HT-29 (cell line): ENCODE measurements at places on chromosomes 11 and 22.

DNA sequence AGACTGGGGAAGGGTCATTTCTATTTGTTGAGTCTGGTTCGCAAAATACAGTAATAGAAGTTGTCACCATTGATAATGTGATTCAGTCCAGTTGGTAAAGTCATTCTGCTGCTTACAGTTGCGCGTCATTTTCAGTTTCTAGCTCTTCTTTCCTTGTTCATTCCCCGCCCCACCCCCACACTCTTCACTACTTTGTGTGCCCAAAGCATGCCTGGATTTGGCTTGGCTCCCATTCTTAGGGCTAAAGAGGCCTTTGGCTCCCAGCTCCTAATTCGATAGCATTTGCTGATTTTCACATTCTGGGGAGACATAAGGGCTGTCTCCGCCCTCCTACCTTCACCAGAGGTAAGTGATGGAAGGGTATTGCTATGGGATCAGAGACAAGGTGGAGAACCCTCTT is 43.0 kb downstream of the CECR2 start:
- DNase-seq: no peak

- no peak for DNase-seq
Measured at GRCh38 chr11:124276081-124276480, 19.9 kb downstream of the OR8G5 start.

- no peak for DNase-seq
Measured at GRCh38 chr11:122559734-122560382, 95.7 kb upstream of the UBASH3B start.

GRCh38 chr11:99988471-99988837 is 698.6 kb upstream of the ARHGAP42 start:
- no peak for DNase-seq

DNA sequence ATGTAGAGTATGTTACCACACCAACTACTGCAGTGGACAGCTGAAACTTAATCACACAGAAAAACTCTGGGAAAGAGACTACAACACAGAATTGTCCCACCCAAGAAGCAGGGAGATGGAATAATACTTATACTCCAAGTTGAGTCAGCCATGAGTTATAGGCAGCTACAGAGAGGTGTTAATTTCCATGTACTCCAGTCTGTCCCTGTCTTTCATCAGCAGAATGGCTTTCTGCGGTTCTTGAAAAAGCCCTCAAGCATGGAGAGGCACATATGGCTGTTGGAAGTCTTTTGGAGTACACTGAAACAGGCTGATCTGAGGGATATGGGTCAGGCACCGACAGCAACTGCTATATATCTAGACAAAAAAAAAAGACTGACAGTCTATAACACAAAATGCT is 219.5 kb downstream of the DLG2 start:
- DNase-seq: no peak

DNA sequence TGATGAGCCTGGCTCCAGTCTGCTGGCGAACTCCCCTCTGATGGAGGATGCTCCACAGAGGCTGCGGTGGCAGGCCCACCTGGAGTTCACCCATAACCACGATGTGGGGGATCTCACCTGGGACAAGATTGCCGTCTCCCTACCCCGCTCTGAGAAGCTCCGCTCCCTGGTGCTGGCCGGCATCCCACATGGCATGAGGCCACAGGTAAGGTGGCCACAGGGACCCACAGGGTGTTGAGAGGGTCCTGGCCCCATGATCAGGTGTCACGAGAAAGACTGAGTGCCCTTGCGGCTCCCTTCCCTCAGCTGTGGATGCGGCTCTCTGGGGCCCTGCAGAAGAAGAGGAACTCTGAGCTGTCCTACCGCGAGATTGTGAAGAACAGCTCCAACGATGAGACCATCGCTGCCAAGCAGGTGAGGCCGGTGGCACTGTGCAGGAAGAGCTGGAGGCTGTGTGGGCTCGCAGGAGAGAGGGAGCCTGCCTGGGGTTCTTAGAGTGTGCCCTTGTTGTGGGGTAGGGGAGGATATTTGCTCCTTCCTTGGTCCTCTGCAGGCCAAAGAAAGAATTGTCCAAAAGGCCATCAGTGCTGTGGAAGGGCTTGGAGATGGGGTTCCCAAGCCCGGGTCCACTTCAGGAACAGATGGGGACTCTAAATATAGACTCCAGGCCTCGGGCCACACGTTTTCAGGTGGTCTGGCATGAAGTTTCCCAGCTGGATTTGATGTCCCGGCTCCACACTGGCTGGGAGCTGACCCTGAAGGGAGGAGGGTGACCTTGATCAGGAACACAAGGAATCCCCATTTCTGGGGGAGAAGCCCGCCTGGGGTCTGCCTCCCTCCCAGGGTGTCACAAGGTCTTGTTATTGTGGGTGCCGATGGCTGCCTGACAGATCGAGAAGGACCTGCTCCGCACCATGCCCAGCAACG is 34.1 kb downstream of the SGSM3 start:
- DNase-seq: no peak

DNA sequence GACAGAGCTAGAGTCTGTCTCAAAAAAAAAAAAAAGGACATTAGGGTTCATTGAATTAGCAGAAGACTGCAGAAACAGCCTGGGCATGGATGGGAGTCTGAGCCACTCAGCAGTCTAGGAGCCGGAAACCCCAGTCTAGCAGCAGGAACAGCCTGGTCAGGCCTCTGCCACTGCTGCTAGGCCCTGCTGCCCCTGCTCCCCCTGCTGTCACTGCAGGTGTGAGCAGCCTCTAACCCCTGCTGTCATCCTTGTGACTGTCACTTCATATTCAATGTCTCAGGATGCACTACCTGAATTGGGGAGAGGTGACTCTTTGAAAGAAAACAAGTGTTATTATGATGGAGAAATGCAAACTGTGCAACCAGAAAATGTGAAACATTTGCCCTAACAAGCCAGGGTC is 7.0 kb upstream of the DDX17 start:
- no peak for DNase-seq

DNA sequence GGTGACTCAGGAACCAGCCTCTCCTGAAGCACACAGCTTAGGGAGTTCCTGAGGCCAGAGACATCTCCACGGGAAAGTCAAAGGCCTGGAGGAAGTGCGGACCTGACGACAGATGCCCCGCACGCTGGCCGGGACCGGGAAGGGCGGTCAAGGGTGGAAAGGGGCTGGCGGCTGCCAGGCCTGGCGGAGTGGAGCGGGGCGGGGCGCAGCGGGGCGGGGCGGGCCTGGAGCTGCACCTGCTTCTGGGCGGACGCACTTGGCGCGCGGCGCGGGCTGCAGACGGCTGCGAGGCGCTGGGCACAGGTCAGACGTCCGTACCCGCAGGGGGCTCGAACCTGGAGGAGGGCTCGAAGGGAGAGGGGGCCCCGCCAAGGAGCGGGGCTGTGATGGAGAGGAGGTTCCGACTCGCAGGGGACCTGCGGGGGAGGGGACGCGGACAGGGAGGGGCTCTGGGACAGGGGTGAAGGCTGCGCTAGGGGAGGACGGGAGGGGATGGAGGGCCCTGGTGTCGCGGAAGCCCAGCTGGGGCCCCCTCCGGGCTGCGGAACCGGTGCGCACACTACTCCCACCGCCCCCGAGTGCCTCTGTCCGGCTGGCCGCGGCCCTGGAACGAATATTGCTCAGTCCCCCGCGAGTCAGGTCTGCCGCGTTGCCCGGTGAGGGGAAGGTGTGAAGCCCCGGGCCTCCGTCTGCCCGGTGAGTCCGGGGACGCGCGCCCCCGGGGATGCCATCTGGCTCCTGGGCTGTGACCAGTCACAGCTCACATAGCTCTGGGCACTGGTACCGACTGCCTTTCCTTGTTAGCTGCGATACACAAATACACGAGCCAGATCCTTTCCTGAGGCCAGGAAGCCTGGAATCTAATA is at the start of gene TMEM45B:
TSS of gene TMEM45B (plus strand) at position 253 of the 866 bp plus-strand sequence. CDS start 36,635 bp downstream, outside the sequence.
- peak; percentile 85 for DNase-seq

DNA sequence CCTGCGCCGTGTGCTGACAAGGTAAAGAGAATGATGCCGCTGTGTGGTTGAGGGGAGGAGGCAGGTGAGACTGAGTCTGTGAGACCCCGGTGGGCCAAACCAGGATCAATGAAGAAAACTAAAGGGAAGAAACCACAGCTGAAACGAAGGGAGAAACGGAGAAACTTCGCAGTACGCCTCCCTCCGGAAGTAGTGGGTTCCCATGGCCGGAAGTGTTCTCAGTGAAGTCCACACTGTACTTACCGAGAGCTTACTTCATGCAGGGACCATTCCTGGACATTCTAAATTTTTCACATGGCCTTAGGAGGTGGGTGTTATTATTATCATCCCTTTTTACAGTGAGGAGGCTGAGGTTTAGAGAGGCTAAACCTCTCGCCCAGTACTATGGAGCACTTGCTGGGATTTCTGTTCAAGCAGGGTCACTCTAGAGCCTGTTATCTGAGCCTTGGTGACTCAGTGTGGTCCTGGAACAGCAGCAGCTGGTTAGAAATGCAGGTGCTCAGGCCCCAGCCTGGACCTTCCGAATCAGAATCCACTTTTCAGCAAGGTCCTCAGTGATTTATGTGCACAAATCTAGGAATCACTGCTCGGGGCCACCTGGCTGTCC is 17.9 kb downstream of the CD5 start:
- no peak for DNase-seq

DNA sequence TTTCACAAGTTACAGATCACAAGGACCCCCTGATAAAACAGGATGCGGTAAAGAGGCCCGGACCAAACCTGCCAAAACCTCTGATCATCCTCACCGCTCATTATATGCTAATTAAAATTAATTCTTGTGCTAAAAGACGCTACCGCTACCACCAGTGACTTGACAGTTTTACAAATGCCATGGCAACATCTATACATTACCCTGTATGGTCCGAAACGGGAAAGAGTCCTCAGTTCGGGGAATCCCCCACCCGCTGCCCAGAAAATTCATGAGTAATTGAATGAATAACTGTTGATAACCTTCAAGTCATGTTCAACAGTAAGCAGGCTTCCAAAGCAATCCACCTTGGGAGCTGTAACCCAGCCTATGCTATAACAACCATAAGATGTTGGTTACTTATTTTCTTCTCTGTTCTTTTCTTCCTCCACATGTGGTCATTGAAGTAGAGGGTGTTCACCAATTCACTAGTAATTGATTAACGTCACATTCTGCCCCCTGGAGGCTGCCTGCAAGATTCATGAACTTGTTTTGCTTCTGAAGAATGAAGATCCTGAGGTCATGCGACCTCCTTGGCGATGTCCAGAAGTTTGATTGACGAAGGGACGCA is 20.6 kb downstream of the APOBEC3H start:
- peak; percentile 50 for DNase-seq

DNA sequence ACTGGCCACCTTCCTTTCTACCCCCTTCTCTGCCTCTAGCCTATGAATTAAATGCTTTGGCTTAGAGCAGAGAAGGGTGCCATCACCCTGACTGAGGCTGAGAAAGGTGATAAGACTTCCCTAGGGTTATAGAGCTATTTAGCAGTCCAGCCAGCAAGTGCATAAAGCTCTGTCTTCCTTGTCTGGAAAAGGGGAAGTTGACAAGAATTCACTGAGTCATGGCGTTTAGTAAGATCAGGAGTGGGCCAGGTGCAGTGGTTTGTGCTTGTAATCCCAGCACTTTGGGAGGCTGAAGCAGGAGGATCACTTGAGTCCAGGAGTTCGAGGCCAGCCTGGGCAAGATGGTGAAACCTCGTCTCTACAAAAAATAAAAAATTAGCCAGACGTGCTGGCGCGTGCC is 63.1 kb downstream of the LHFPL7 start:
- no peak for DNase-seq

DNA sequence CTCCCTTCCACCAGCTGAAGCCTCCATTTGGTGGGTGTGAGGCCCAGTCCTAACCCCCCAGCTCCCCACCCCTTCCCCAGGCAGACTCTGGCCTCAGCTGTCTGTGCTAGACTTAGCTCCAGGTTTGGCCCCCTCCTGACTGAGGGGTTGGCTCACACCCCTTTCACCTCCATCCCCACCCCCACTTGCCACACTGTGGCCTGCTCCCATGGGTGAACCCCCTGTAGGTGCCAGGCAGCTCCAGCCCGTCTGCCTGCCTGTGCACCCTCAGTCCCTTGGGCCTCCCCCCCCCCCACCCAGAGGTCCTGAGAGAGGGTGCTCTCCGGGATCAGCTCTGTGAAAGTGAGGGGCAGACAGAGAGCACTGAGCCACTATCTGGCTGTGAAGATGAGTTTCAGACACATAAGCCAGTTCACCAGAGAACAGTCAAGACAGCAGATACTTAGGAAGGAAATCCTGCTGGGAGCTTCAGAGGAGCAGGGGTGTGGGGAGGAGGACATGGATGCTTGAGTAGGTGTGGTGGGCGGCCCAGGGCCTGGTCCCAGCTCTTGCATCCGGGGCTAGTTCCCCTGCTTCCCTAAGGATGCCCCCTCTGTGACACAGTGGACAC is 36.2 kb downstream of the PPM1F start:
- DNase-seq: no peak

- DNase-seq: no peak
Measured at GRCh38 chr11:76096552-76096951, 109.8 kb downstream of the WNT11 start.

- DNase-seq: no peak
Measured at GRCh38 chr11:124110201-124110600, 5.0 kb upstream of the VWA5A start.

DNA sequence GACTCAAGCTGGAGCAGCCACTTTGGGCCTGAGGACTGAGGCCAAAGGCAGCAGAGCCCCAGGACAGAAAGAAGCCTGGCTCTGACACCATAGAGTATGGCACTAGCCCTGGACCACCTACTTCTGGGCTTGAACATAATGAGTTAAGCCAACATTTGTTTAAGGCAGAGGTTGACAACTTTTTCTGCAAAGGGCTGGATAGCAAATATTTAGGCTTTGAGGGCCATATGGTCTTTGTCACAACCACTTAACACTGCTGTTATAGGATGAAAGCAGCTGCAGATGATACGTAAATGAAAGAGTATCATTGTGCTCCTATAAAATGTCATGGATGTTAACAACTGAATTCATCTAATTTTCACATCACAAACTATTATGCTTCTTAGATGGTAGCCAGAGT is 16.6 kb downstream of the OSBP start:
- DNase-seq: no peak

GRCh38 chr11:118048472-118049370 is 28.2 kb upstream of the TMPRSS4 start:
- DNase-seq: no peak

GRCh38 chr11:44617671-44618461 is 52.4 kb downstream of the CD82 start:
- no peak for DNase-seq

DNA sequence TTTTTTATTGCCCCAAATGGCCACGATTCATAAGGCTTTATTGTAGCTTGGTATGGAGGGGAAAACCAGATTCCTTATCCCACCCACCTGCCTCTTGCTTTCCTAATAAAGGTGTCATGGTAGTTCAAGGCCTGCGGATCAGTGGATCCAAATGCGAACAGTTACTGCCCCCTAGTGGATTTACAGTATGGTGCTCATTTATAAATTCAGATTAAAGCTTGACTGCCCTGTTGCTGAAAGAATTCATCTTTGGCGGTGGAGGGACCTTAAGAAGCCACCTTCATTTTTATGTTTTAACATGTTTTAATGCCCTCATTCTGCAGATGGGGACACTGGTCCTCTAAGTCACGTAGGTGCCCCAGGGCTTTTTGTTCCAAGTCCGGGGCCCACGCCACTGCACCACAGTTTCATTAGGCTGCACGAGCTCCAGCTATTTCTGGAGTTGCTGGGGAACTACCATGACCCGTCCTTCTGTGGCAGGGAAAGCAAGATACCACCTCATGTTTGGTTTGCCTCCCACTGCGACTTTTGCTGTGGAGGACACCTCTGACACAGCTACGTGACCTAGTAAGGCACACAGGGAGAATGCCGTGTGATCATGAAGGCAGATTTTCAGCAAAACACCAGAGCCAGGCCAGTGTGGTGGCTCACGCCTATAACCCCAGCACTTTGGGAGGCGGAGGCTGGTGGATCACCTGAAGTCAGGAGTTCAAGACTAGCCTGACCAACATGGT is 15.6 kb upstream of the INCENP start:
- DNase-seq: peak; percentile 83

GRCh38 chr22:27480487-27480886 is 321.1 kb downstream of the MN1 start:
- no peak for DNase-seq

GRCh38 chr22:38176170-38176741 is 5.4 kb downstream of the PLA2G6 start:
- DNase-seq: peak; percentile 69
